Effector CD4-positive, alpha-beta T cell (primary cell): ENCODE measurements at places on chromosomes 5 and 9.

GRCh38 chr5:219991-220390, 1.9 kb downstream of the SDHA start:
- no peak for DNase-seq

DNA sequence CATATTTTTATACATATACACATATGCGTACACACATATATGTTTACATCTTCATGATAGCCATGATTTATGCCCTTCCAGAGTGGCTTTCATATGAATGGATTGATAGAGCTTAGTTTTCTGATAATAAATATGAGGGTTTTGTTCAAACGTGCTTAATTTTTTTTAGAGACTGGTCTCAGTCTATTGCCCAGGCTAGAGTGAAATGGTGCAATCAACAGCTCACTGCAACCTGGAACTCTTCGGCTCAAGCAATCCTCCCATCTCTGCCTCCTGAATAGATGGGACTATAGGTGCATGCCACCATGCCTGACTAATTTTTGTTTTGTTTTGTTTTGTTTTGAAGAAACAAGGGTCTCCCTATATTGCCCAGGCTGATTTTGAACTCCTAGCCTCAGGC, 48.6 kb upstream of the ZSWIM6 start:
- no peak for DNase-seq

- DNase-seq, result no peak
These were observed 69.4 kb downstream of the RAPGEF1 start for GRCh38 chr9:131670247-131671132.

GRCh38 chr5:179278119-179278518, 67.1 kb downstream of the ADAMTS2 start:
- no peak for DNase-seq

DNA sequence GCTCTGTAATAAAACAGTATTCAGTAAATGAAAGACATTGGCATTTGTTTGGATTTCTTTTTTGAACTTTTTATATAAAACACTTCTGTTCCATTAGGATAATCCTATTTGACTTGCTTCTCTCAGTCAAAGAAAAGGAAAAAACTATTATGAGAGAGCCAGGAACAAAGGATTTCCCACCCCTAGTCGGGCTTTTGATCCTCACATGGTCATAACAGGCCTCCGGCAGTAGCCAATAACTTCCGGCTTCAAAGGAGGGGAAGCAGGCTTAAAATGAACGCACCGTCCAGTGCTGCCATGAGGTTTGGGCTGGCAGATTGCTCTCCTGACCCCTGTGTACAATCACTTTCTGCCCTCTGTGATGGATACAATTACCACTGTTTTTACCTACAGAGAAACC, 209.3 kb downstream of the ZNF608 start:
- DNase-seq, result no peak

DNA sequence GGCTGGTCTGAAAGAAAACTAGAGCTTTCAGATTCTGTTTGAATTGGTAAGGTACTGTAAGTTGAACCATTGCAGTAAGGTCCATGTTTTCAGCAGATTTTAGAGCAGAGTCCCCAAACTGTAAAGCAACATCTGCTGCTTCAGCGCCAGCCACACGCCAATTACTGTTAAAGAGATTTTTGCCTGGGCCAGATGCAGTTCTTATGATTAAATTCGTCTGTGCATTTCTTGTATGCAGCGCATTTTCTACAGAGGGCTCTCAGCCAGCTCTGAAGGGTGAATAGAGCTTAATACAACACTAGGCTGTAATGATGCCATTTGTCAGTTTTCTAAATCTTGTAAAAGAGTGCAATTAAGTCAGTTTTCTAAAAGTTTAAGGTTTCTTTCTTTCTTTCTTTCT, 246.3 kb downstream of the COX7C start:
- DNase-seq, result no peak

DNA sequence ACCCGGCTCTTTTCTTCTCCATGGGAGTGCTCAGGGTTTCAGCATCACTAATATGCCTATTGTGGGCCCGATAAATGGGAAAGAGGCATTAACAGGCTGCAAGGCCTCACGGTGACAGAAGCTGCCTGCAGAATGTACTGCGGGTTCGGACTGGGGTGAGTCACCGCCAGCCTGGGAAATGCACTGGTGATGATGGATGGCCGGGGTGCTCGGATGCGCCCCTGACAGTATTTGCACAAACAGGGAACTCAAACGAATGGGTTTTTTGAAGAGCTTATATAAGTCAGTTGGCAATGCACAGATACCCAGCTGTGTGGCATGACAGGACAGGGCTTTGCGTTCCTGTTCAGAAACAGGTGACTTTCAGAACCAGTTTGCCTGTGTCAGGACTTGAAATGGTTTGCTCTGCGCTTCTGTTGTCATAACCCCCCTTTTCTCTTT, 42.0 kb upstream of the PITX1 start:
- DNase-seq, result no peak

GRCh38 chr9:75551861-75552260, 338.6 kb upstream of the PCSK5 start:
- DNase-seq, result no peak

DNA sequence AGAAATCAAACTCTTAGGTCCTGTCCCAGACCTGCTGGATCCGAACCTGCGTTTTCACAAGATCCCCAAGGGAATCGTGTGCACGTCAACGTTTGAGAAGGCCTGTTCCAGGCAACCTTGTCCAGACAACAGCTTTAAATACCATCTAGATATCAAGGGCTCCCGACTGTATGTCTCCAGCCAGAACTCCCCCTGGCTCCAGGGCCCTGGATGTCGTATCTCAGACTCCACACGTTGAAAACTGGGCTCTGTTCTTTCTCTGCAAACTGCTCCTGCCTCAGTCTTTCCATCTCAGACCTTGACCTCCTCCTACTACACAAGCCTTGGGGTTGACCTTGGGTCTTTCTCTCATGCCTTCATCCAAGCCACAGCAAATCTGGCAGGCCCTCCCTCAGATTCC, 5.8 kb upstream of the ENG start:
- no peak for DNase-seq

- no peak for DNase-seq
These were observed 292.7 kb downstream of the RAB3C start for GRCh38 chr5:58875599-58875998.

DNA sequence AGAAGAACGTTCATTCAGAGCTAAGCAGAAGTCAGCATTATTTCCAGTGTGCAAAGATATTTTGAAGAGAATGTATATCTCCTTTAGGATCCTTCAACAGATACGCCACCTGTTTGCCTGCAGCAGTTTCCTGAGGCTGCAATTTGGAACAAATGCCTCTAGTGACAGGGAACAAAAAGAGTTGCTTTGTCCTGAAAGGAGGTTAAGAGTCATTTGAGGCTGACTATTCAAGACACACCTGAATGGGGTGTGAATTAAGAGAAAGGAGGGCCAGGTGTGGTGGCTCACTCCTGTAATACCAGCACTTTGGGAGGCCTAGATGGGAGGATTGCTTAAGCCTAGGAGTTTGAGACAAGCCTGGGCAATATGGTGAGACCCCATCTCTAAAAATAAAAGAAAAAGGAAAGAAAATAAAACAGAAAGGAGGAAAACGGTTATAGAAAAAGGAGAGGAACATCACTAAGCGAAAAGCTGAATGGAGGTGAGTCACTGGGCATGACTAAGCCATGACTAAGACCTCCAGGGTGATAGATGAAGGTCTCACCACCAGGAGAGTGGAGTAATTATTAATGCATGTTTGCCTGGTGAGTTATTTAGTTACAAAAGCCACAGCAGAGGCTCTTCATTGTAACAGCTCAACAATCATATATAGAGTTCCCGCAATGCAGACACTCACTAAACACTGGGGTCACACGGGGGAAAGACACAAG, 255.2 kb upstream of the TNC start:
- DNase-seq, result no peak

GRCh38 chr5:66933066-66933465, 263.5 kb downstream of the CD180 start:
- DNase-seq, result no peak

- no peak for DNase-seq
These were observed 38.3 kb downstream of the ANKRD33B start for GRCh38 chr5:10602031-10602806.

DNA sequence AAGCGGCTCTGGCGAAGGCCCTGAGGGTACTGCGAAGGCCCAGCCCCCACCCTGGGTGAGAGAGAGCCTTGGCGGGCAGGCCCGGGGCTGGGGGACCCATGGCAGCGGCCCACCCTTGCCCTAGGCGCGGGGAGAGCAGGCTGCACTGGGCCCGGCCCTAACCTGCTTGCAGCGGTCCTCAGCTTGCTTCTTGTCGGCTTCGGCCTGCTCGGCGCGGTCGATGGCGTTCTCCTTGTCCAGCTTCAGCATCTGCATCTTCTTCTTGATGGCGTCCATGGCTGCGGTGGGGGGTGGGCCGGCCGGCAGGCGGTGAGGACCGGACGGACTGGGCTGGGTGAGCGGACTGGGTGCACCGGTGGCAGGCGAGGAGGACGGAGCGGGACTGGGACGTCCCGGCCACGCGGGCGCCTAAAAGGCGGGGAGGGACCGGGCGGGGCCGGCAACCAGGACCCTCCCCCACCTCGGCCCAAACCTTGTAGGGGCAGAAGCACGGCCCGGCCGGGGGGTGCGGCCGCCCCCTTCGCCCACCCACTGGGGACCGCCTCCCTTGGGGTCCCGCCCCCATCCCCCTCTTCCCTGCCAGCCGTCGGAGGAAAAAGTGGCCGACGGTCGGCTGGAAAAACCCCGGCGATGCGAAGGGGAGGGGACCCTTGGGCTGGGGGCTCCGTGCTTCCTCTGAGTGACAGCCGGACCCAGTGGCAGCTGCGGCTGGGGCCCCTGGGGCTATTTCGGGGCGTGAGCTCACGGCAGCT, at the start of gene TPM2:
Gene TPM2, minus strand, starts transcription at position 384 of the 752 bp plus-strand sequence. Its CDS starts 108 bp downstream, at position 276.
- no peak for DNase-seq

GRCh38 chr5:122089096-122090013, 11.3 kb upstream of the LOX start:
- DNase-seq, result no peak

GRCh38 chr5:152632360-152632759, 227.3 kb upstream of the NMUR2 start:
- no peak for DNase-seq

GRCh38 chr5:150599917-150600511, 40.4 kb upstream of the SYNPO start:
- DNase-seq, result no peak

- no peak for DNase-seq
These were observed 427.3 kb downstream of the ISL1 start for GRCh38 chr5:51810592-51810991.

DNA sequence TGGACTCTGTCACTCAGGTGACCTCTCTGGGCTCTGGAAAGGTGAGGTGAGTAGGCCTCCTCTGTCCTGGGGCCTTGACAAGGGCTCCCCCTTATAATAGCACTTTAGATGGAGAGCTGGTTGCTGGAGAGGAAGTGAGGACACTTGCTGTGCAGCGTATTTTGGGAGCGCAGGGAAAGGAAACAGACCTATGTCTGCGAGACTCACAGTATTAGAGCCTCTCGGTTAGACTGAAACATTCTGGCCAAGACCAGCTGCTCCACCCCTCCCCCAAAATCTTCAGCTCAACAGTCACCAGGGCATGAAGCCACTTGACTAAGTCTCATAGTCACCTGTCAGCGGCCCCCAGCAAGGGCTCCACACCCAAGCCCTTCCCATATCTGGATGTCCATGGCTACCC, 213.6 kb downstream of the AGTPBP1 start:
- no peak for DNase-seq

DNA sequence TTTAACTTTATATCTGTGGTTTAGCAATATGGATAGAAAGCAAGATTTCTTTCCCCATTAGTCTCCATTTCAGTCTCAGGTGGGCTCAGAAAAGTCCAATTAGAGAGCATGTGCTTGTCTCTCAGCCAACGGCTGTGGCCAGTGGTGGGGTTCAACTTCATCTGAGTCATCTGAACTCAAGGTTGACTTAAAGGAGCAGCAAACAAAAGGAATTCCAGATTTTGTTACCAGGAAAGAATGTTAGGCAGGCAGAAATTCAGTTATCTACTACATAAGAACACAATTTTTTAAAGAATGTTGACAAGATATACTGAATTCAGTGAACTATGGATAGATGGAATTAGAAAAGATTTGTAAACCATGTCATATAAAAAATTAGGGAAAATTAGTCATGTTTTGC, 784.1 kb downstream of the MAT2B start:
- no peak for DNase-seq

GRCh38 chr5:135879591-135879990, 16.1 kb downstream of the IL9 start:
- DNase-seq, result no peak

GRCh38 chr9:95809686-95810085, 65.8 kb upstream of the ERCC6L2 start:
- no peak for DNase-seq

GRCh38 chr5:3104429-3105060, 353.1 kb upstream of the IRX2 start:
- DNase-seq, result no peak

DNA sequence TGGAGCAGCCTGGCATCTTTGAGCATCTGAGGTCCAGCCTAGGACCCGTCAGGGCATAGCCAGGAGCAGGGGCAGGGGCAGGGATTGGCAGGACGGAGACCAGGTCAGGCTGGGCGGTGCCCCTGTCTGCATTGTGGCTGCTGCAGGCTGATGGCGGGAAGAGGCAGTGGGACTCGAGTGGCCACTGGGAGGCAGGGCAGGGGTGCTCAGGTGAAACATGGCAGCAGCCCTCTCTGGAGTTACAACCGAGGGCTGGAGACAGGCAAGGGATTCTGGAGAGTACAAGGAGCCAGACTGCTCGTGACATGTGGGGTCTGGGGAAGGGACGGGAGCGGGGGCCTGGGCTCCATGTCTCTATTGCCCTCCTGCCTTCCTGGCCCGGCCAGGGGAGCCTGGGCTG, 97.4 kb upstream of the RAPGEF1 start:
- DNase-seq, result no peak

DNA sequence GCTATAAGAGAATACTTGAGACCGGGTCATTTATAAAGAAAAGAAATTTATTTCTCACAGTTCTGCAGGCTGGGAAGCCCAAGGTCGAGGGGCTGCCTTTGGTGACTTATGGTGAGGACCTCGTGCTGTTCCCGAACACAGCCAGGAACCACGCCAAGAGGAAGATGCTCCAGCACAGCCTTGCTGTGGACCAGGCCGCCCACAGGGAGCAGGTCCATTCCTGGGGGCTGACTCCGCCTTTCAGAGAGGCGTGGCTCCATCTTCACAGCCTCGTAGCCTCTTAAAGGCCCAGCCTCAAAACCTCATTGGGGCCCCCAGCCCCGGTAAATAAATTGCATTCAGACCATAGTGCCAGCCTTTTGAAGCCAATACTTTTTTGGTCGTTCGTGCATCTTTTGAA, 93.5 kb upstream of the CACNA1B start:
- DNase-seq, result no peak

GRCh38 chr5:73420666-73421065, 27.9 kb downstream of the FOXD1 start:
- no peak for DNase-seq

DNA sequence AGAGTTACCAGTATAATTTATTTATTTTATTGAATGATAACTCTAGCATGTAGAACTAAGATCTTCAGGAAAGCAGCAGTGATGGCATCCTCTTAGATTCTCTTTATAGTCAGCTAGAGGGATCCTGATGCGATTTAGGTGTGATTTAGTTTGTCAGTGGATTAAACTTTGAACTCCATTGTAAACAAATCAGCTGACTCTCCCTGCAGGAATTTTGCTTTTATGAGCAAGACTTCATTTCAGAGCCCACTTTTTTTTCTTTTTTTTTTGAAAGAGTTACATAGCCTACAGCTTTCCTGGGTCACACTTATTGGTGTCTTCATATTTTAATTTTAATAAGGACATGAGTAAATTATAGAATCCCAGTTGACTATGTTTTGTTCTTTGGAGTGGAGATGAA, 93.8 kb upstream of the SEMA6A start:
- no peak for DNase-seq

- DNase-seq, result no peak
These were observed 41.5 kb upstream of the PTPDC1 start for GRCh38 chr9:94042516-94043360.

GRCh38 chr5:64634997-64635686, 55.2 kb upstream of the SHISAL2B start:
- DNase-seq, result no peak
